ENCODE measurements at places on chromosomes 13 and 19.

- DNase-seq: no peak
Measured at GRCh38 chr19:13882836-13883235, 5.9 kb downstream of the NANOS3 start.

DNA sequence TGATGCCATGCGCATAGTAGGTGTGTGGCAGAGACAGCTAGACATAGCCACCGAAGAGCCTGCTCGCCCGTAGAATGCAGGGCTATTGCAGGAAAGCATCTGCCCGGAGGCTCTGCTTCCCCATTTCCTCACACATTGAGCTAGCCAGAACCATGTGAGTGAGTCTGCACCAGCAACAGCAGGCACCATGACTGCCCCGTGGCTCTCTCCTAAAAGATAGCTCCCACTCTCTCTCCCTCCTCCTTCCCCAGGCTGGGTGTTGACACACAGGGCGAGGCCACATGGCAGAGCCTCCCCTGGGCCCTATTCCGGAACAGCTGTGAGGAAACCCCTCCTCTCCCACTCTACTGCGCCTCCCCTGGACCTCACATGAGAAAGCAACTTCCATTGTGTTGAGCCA, 52.3 kb upstream of the ATP12A start:
- no peak for DNase-seq

DNA sequence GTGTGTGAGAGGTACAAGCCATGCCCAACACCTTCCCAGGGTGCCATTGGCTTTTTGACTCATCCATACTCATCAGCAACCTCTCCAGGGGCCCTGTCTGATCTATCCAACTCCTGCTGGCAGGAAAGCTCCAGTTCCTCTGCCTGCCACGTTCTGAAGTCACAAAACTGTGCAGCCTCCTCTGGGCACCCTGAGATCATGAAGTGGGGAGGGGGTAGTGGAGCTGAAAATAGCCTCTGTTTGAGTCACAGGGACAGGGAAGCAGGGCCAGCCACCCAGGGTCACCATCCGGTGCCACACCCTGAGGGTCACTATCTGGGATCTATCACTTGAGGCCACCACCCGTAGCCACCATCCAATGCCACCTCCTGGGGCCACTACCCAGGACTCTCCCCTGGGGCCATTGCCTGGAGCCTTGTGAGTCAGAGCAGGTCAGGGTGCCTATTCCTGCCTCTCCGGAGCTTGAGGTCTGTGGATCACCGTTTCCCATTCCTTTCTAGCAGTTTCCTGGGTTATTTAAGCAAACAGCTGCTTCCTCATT, 172.1 kb downstream of the NUFIP1 start:
- no peak for DNase-seq

DNA sequence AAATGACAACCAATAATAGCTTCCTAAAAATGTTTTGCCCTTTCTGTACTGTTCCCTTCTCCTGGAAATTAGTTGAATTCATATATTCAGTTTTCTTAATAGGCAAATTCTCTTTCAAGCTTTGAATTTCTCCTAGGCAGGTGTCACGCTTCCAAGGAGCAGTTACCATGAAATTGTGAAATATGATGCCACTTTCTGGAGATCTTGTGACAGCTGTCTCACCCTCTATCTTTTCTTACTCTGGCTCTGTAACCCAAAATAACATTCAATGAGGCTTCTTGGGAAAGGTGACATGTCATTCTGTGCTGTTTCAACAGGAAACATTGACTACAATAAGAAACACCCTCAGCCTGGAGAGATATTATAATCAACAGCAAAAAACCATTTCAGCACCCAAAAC, 80.3 kb upstream of the MRI1 start:
- DNase-seq: no peak

- DNase-seq: no peak
Measured at GRCh38 chr13:48629277-48629676, 24.5 kb upstream of the CYSLTR2 start.

- DNase-seq: peak; percentile 58
Measured at GRCh38 chr19:13207846-13208671, 57.8 kb downstream of the IER2 start.

- no peak for DNase-seq
Measured at GRCh38 chr13:101944521-101944920, 457.3 kb downstream of the FGF14 start.

- DNase-seq: no peak
Measured at GRCh38 chr19:4536798-4537197, 1.8 kb upstream of the PLIN5 start.

GRCh38 chr19:18107235-18107634, 9.7 kb downstream of the MAST3 start:
- DNase-seq: no peak

- DNase-seq: no peak
Measured at GRCh38 chr13:61727767-61728166, 312.1 kb upstream of the PCDH20 start.

DNA sequence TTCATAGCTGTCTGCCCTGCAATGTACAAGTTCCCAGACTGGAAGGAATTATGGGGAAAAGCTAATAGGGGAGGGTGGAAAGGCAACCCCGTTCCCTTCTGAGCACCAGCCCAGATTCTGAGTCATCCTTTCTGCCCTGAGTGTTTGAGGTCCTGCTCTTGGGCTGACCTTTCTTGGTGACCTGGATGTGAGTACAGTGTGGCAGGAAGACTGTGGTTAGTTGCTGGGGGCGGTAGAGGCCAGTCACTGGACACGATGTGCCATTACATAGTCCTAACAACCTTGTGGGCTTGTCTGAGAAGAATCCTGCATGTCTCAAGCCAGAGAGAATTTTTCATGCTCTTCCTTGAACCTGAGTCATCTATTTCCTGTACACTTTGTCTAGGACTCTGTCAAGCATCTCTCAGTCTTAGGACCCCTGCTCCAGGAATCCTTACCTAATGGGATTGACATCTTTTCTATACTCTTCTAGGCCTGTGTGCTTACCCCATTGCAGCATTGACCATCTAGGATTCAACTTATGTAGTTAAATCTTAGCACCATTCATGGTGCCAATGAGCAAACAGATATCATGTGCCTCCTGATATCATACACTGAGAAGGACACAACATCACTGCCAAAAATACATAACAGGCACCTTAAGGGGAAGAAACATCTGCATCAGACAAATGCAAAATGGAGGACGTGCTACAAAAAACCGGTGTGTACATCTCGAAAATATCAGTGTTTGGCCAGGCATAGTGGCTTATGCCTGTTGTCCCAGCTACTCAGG, 8.1 kb upstream of the ANGPTL4 start:
- DNase-seq: no peak

DNA sequence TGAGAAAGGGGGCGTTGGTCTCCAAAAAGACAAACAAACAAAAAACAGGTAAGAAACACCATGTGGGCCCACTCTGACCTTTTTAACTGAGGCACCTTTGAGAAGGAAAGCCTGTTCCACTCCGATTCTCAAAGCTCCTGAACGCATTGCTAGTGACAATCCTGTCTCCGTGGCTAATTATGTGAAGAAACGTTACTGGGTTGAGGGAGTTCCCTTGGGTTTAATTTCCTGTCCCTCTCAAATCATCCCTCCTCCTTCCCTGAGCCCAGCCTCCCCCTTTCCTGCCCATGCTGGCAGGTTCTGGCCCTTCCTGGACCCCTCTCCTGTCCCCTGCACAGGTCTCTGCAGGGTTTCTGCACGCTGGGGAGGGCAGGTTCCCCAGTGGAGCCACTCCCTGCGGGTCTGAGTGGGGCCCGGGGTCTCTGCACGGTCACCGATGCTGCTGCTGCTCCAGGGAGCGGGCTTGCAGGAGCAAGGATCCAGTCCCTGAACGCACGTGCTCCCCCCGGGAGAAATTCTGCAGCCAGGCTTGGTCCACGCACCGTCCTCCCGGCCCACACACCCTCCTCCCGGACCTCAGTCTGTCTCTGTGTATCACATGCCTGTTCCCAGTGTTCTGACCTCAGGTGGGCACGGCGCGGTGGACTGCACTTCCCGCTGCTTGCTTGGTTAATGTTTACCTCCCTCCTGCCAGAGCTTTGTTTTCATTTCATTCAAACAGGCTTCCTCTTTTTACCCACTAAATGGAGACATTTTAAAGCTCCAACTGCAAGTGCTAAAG, 76.4 kb upstream of the MCF2L start:
- DNase-seq: no peak

- DNase-seq: no peak
Measured at GRCh38 chr13:107842562-107843180, 372.7 kb downstream of the LIG4 start.

- no peak for DNase-seq
Measured at GRCh38 chr19:32191921-32192320, 153.5 kb upstream of the ZNF507 start.

- DNase-seq: peak; percentile 57
Measured at GRCh38 chr13:20495087-20496023, 30.3 kb downstream of the CRYL1 start.

- DNase-seq: no peak
Measured at GRCh38 chr13:94646904-94647303, 45.2 kb downstream of the GPR180 start.

DNA sequence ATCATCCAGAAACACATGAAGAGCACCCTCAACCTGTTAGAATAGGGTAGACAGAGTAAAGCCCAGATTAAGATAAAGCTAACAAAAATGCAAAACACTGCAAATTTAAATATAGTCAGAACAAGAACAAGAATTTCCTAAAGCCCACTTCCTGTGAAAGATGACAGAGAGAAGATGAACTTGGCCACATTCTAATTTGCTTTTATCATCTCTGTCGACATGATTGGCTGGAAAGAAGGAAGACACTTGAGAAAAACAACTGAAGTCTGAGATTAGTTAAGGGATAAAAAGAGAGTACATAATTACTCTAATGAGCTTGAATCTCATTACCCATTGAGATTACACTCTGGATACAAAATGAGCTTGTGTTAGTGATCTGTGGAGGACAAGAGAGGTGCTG, 537.6 kb downstream of the KLF5 start:
- DNase-seq: no peak

DNA sequence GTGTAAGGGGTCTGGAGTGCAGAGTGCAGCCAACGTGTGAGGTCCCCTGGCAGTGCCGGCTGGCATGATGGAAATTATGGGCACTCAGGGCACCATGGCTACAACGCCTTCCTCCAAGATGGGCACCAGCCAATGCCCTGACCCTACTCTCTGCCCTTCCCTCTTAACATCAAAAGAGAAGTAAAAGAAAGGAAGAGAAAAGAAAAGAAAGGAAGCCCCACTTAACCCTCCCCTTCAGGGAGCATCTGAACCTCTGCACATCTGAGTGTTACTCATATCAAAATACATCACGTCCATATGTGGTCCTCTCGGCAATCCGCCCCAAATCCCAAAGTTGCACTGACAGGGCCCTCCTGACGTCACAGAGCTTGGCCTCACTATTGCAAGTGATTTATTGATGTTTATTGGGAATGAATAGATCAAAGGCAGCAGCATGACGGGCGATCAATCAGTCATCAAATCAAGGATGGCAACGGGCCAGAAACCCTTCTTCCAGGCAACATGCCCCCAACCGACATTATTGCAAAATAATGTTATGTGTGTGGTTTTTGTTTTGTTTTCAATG, 1.3 kb downstream of the TSHZ3 start:
- DNase-seq: no peak

GRCh38 chr13:111518161-111518792, 197.8 kb downstream of the TEX29 start:
- DNase-seq: no peak

- no peak for DNase-seq
Measured at GRCh38 chr13:22940736-22941135, 240.0 kb upstream of the SGCG start.

GRCh38 chr13:71117920-71118319, 749.1 kb downstream of the DACH1 start:
- no peak for DNase-seq

DNA sequence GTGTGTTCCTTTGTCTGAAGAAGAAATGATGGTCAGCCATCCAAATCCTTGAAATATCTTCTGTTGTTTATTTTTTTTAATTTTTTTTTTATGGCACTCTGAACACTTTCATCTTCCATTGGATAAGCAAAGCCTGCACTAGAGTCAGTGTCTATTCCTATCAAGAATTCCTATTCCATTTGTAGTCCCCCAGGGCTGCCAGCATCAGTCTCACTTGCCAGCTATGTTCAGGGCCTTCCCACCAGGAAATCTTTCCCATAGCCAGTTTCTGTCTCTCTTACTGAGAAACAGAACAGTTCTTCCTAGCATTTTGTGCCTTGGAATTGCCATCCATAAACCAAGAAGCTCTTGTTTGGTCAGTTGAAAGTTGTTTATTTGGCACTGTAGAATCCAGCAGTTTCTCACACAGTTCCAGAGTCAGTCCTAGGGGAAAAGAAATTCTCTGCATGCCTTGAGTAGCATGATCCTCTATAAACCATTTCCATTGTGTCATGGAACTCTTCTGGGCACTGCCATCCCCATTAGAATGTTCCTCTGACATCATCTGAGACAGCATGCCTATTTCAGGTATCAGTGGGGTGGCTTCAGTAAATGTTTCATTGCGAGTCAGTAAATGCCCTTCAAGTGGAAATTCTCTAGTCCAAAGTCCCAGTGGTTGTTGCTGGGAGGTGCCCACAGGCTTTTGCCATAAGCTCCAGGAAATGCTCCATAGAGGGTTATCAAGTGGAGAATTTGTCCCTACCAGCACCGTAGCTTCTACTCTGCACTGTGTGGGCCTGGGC, 18.7 kb upstream of the SPRYD7 start:
- no peak for DNase-seq

- no peak for DNase-seq
Measured at GRCh38 chr19:18760440-18761383, 30.4 kb downstream of the COMP start.

GRCh38 chr19:21789466-21790085, 22.2 kb upstream of the ZNF100 start:
- no peak for DNase-seq

DNA sequence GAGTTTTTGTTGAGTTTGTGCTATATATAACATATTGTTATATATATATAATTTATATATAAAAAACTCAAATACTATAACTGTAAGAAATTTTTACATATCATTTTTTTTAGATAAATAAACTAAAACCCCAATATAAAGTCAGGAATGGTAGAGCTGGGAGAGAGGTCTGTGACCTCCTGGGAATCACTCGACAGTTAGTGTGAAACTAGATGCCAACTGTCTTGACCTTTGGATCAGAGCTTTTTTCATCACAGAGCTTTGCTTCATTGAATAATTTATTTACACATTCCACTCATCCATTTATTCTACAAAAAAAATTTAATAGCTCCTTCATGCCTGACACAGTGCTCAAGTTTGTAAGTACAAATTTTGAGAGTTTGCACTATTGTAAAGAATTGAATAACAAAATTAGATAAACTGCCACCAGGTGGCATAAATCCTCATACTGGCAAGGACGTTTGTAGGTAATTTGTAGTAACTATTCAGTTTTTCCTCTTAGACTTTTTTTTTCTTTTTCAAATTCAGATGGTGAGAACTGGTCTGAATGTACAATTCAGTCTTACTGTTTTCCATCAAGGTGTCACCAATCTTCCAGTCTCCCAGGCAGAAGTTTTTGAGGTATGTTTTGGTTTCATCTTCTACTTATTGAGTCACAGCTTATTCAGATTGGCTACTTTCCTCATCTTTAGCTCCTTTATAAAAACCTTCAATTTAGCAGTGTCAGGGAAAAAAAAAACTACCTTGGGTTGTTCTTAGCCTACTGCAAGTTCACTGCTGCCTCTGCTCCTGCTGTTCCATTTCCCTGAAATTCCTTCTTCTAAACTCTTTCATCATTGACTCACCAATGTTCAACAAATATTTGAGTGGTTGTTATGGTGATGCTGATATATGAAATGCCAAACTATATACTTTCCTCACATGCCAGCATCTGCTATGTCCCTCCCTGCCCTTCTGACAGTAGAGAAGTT, 28.7 kb downstream of the LACC1 start:
- DNase-seq: no peak

GRCh38 chr19:29741776-29742175, 26.7 kb upstream of the C19orf12 start:
- DNase-seq: no peak
